Fibroblast of gingiva (primary cell): ENCODE measurements at places on chromosomes 2 and 18.
A peak's percentile ranks its signal among the peaks of the same experiment; 100 is the strongest.

DNA sequence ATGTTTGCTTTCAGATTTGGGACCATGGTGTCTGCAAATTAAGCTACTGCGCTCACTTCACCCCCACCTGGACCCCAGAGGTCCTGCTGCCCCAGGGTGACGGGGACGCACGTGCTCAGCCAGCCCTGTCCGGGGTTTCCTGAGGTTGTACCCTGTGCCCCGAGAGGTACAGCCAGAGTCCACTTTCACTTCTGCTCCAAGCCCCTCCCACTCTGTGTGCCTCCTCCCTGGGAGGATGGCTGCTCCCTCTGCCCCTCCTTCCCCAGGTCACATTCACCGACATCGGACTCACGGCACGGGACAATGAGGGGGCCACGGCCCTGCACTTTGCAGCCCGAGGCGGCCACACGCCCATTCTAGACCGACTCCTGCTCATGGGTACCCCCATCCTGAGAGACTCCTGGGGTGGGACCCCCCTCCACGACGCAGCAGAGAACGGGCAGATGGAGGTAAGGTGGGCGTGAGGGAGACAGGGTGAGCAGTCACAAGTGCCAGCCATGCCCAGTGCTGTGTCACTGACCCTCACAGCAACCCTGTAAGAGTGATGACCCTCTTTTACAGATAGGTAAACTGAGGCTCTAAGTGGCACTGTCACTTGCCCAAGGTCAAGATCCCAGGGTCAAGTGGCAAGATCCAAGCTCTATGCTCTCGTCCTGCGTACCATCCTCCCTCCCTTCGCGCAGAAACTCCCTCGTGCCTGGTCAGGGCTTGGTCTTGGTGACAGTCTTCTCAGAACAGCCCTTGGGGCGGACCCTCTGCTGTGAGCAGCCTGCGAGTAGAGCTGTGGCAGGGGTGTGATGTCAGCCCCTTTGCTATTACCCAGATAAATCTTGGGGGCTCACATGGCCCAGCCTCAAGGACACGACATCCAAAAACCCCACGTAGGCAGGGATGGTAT is 7.6 kb downstream of the ESPNL start:
- no peak for DNase-seq

DNA sequence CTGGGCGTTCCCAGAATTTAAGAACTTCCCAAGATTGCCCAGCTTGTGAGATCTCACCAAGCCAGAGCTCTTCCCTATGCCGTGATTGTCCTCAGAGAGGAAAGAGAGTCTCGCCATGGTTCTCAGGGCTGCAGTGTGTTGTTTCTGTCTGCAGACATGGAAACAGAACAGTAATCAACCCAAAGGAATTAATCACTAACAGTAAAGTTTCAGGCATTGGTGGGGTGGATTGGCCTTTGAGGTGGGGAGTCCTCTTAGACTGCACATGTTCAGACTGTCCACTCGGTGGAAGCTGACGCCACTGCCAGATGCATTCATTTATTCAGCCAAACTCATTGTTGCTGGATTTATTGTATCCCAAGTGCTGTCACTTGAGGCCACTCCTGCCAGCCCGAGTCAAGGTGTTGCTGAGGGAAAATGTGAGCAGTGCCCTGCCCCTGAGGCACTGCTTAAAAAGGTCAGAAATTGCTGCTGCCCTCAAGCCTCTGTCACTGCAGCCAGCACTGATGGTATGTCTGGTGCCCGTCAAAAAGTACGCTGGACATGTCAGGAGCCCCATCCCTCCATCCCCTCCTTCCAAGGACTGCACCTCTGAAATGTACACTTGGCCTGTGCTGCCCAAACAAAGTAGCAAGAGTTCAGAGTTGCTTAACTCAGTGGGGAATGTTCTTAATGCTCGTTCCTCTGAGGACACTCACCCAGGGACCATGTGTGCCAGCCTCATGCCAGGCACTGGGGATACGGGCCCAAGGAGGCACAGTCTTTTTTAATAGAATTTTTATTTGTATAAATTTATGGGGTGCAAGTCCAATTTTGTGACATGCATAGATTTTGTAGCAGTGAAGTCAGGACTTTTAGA is 201.0 kb downstream of the GLI2 start:
- peak; percentile 55 for DNase-seq

- DNase-seq, result no peak
Measured at GRCh38 chr2:235810252-235810651, 316.4 kb downstream of the AGAP1 start.

GRCh38 chr2:30287857-30288513 is 56.7 kb downstream of the LBH start:
- no peak for DNase-seq

DNA sequence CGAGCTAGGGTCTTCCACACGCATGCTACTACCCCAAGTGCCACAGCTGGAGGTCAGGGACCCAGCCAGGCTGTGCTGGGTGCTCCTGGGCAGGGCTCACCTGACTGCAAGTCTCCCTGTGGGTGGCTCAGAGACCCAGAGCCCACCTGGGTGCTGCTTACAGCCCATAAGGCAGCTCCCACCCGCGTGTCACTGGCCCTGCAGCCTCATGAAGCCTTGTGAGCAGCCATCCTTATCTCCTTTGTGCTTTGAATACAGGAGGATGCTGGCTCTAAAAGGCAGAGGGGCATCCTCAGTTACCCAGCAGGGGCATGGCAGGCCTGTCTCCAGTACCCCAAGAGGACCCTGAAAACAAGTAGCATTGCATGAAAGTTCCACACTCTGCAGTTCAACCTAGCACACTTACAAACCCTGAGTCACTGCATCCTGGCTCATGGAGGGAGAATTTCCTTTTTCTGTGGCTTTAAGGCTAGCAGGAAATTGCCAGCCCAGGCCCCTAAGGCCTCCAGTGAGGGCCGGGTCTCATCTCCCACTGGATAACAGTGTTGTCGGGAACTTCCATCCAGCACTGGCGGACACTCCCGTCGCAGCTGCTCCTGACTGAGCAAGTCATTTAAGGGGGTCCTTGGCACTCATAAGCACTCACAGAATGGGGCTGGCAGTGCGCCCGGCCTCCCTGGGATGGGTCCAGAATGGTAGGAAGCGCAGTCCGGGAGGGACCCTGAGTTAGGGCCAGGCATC is 137.1 kb downstream of the RPIA start:
- DNase-seq, result no peak

GRCh38 chr2:70442301-70443077 is 111.1 kb downstream of the TGFA start:
- no peak for DNase-seq
